ENCODE measurements at places on chromosomes 3 and 15.

- no peak for DNase-seq
Measured at GRCh38 chr3:170864525-170865208, 5.3 kb downstream of the RPL22L1 start.

GRCh38 chr15:66785637-66786036 lies 83.6 kb downstream of the SMAD6 start:
- no peak for DNase-seq

DNA sequence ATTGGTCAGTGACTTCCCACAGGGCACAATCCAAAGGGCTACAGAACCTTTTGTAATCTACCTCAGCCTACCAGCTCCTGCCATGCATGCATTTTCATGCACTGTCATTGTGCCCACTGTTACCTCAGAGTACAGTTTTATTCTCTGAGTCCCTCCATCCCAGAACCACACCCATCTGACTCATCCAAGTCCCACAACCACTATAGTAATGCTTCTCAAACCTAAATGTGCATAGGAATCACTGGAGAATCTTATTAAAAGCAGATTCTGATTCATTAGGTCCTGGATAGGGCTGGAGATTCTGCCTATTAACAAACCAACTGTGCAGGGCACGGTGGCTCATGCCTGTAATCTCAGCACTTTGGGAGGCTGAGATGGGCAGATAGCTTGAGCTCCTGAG lies 3.7 kb upstream of the B3GALNT1 start:
- no peak for DNase-seq

GRCh38 chr15:51284871-51285270 lies 53.5 kb downstream of the CYP19A1 start:
- no peak for DNase-seq

DNA sequence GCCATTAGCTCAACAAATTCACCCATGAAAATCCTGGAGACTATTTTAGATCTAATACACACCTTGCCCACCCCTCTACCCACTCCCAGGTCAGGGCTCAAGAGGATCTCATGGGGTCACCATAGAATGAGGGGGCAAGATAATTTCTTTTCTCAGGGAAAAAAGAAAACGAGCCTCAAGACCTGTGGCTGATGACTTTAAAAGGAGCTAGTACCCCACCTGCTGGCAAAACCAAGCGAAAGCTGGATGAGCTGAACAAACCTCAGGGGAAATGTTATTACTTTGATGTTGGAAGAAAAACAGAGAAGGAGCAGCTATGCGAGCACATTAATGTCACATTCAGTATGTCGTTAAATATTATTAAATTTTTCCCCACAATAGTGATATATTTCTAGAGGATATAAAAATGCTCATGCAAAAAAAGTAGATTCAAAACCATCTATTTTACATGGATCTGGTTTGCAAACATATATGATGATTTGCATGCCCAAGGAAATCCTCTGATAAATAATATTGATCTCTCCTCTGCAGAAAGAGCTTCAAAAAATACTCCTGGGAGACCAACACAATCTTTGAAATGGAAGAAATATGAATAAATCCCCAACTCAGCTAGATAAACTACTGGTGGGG lies 37.7 kb downstream of the PLD1 start:
- DNase-seq: peak; percentile 94

DNA sequence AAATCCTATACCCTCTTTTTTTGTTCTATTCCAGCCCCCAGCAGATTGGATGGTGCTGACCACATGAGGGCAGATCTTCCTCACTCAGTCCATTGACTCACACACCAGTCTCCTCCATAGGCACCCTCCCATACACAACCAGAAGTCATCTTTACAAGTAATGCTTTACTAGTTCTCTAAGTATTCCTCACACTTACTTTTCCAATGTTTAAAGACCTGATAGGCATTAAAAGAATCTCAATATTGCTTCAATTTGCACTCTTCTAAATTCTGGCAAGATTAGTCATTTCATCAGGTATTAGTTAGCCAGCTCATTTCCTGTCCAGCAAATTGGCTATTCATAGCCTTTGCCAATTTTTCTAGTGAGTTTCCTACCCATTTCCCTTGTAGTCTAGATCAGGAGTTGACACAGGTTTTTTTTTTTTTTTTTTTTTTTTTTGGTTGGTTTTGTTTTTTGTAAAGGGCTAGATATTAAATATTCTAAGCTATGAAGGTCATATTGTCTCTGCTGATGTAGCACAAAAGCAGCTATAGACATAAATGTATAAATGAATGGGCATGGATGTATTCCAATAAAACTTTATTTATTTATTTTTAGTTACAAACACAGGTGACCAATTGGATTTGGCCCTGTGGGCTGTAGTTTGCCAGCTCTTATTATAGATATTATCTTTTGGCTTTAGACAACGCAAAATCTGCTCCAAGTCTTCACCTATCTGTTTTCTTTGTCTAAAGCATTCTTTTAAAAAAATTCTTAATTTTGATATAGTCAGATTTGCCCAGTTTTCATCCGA lies 76.1 kb downstream of the ABHD5 start:
- DNase-seq: peak; percentile 54

- DNase-seq: no peak
Measured at GRCh38 chr3:37016903-37017302, 23.6 kb downstream of the MLH1 start.

DNA sequence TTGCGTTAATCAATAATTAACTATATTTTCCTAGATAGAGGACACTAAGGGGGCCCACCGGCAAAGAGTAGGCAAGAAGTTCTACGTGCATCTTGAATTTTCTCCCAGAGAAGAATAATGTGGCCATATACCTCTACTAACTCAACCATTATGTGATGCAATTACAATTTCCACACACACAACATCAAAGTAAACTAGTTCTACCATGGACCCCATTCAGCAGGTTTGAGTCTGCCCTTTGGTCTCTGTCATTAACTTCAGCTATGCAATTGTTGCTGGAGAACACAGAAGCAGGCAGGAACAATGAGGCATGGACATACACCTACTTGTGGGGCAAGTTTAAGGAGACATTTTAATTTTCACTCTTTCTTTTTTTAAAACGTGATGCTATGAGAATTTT lies 705.9 kb downstream of the PDCD6IP start:
- DNase-seq: no peak

DNA sequence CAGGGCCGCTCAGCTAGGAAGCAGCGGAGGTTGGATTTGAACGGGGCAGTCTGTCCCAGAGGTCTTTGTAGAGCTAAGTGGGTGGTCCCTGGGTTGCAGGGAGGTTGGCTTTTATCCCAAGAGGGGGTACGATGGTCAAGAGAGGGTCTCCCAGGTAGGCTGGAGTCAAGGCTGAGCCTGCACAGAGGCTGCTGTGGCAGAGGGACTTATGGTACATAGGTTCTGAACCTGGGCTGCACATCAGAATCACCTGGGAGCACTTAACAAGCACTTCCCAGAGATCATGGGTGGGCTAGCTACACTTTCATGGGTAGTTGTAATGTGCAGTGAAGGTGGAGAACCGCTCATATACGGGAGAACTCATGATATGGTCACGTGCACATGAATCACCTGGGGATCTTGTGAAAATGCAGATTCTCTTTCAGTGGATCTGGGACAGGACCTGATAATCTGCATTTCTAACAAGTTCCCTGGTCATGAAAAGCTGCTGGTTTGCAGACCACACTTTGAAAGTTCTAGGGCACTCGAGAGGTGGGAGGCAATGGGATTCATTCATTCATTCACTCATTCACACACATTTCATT lies 2.9 kb upstream of the RASGRF1 start:
- DNase-seq: no peak

Measured in COLO829 (cell line).